ENCODE measurements at places on chromosomes 12 and 14.

GRCh38 chr12:84691266-84691665 is 221.3 kb downstream of the SLC6A15 start:
- no peak for DNase-seq

DNA sequence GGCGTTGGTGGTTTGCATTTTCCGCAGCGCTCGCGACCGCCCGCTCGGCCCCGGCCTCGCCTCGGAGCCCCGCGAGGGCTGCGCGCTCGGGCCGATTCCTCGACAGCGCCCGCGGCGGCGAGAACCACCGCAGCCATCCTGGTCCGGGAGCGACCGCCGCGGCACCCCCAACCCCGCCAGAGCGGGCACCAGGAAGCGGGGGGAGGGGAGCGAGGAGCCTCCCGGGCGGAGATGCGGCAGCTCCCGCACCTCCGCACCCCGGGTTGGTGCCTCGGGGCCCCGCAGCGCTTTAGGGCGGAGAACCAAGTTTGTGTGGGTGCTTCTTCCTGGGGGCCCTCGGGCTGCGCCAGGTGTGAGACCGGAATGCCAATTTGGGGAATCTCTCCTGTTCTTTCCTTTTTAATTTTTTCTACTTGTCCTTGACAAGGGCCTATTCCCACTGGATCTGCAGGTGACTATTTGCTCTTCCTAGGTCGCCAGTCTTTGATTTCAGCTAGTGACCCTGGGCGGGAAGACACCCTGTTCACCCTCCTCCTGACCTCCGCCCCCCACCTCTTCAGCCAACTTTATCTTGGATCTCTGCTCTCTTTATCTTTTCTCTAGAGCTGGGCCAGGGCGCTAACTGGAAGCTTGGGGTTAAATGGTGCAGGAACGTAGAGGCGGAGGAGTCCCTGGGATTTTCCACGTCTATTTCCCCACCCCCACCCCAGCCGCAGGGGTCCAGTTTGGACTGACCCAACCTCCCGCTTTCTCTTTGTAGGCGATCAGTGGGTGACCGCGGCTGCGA is at the start of gene SOCS2:
SOCS2 (plus strand) TSS at position 751 of the 787 bp plus-strand sequence. CDS start 223 bp downstream, outside the sequence.
- DNase-seq, result no peak

DNA sequence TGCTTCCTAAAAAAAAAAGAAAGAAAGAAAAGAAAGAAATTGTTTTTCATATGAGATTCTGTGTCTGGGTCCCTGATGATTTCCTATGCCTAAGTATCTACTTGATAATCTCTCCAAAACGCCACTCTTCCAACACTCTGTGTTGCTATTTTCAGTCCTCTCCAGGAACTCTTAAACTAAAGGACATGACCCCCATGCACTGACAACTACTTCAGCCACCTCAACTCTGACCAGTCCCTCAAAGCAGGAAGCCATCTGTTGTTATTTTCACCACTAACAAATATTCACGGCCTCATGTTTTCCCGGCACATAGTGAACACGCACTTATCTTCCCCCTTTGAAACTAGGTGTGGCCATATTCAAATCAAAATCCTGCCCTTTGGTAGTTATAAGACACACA is 259.3 kb downstream of the PPFIA2 start:
- DNase-seq, result no peak

DNA sequence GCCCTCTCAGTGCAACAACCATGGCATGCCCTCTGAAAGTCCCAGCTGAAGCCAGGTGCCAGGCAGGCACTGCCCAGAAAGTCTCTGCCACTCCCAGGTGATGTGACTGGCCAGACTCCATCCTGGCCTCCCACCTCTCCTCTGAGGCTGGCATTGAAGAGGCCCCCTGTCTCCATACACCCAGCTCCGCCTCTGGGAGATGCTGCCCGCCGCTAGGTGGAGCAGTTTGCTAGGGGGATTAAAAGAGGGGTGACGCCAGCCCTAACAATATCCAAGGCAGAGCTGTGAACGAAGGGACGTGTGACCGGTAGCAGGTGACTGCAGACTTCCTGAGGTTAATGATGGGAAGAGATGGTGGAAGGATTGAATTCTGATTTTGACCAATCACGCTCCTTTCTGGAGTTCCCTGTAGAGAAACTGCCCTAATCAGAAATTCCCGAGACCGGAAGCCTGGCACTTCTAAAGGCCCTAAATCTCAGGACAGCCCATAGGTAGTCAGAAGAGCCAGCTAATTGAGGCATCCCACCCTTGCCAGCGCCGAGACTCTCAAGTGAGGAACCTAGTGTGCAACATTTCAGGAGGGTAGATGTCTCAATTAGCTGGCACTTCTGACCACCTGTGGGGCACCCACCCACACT is 8.3 kb upstream of the PLEK2 start:
- DNase-seq, result no peak

- no peak for DNase-seq
Observed at GRCh38 chr12:71551529-71551928, 111.9 kb downstream of the LGR5 start.

DNA sequence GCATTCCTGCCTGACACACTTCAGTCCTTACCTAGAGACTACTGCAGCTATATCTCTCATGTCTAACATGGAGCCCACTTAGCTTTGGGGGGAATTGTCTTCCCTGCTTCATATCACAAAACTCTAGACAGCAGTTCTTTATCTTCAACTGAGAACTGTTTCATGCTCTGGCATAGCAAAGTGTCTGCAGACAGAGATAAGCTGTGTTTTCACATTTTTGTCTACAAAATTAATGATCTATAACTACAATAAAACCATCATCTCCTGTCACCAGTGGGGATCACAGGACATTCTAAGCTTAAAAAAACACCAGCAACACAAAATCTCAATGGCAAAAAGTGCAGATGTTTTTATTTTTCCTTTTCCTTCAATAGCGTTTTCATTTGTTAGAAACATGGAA is 137.1 kb upstream of the VRK1 start:
- no peak for DNase-seq

DNA sequence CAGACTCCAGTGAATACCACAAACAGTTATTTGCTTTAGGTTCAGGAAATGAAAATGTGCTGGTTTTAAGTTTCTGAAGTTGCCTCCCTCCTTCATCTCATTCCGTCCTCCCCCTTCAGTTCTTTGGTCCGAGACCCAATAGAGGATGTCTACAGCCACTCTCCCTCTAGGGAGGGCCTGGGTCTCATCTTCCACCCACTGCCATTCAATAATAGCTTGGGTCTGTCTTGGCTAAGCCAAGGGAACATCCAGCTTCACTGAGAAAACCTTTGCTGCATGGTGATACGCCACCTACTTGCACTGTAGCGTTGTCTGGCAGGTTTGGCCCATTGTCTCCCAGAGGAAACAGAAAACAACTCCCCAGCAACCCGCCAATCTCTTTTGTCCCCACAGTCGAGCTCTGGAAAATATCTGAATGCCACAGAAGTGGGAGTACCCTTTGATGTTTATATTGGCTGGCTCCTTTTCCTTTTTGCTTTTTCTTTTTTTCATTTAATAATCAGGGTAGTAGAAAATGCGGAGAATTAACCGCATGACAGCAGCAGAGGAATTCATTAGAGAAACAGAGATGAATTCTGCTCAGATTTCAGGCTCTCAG is 380.1 kb downstream of the RAD51B start:
- DNase-seq, result no peak

DNA sequence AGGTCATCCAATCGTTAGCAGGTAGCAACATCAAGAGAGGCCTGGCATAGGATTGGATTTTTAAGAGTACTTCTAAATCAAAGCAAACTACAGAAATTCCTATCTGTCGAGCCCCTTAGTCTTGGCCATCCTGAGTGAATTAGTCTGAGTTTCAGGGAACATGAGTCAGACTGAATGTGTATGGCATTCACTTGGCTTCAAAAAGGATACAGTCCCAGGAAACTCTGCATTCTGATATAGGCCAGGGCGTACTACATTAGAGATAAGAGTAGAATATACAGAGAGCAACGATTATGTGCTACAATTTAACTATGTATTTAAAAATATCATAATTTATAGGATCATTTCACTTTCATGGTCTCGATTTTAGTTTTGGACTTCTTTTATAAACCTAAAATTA is 242.2 kb downstream of the SOX5 start:
- no peak for DNase-seq

- DNase-seq, result no peak
Observed at GRCh38 chr14:69879175-69880043, at the start of gene SMOC1. TSS of gene SMOC1 (plus strand) at chr14:69879416. CDS start at chr14:69879679, 263 bp downstream.

DNA sequence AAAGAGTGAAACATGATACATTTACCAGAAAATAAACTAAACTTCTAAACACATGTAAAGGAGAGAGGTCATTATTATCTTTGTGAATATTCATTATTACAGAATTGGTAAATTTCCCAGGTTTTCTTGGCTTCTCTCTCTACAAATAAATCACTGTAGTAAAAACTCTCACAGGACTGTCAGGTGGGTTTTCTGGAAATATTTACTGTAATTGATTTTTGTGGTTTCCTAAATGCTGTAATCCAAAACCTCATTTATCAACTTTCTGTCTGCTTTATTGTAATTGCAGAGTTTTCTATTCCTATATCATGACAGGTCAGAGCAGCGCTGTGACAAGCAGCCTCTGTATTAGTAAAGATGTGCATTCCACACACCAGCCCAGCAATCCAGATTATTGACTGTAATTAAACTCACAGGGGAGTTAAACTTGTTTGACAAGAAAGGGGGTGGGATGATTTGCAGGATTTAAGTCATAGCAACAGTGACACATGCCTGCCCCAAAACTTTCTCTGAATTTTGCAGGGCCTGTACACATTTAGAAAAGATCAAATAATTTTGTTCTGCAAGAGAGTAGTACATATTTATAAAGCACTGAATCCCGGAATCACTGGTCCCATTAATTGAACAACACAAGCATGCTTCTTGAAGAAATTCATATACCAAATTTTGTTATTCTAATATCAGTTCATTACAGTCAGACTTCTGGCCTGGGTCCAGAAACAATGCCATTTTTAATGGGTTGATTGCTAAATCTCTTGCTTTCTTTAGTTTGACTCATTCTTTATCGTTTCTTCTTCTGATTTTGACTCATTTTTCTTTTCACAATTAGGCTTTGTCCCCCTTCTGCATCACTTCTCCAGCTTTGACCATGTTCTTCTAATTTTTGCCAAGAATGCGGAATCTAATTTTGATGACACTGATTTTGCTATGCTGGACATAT is 42.2 kb downstream of the PTPRO start:
- DNase-seq, result no peak
